A172 (cell line): ENCODE measurements at places on chromosomes 11 and 22. TPM values are rescaled to one million over a fixed set of nuclear protein-coding genes. Genes with fewer than 3 reads are reported as not detected.

GRCh38 chr22:31227186-31227585 is 15.1 kb downstream of the LIMK2 start:
- no peak for DNase-seq

DNA sequence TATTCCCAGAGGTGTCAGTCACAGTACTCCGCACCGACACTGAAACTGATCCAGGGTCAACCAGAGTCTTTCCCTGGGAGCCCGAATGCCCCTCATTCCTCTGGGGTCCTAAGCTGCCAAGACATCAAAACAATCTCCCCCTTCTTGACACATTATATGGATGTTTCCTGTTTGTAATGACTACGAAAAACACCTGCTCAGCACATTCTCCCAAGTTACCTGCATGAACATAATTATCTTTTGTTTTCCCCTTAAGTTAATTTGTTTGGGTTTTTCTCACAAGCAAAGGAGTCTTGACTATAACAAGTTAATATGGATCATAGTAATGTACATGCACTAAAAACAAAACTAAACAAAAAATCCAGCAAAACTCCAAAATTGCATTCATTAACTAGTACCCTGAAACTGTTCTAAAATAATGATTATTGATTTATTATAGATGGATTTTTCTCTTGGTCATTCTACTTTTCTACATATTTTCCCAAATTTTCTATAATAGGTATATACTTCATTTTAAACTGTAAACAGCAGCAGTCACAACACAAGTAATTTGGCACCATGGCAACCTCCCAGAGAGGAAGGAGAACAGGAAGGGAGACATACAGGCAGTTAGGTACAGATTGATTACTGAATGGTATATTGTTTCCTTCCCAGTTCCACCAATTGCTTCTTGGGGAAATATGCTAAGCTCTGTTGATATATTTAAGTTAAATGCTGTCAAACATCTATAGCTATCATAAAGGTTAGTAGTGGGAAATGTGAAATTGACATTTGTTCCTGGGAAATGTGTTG is 631.5 kb downstream of the METTL15 start:
- no peak for DNase-seq

GRCh38 chr22:48393041-48393370 is 1434.7 kb downstream of the BRD1 start:
- peak; percentile 1 for DNase-seq

DNA sequence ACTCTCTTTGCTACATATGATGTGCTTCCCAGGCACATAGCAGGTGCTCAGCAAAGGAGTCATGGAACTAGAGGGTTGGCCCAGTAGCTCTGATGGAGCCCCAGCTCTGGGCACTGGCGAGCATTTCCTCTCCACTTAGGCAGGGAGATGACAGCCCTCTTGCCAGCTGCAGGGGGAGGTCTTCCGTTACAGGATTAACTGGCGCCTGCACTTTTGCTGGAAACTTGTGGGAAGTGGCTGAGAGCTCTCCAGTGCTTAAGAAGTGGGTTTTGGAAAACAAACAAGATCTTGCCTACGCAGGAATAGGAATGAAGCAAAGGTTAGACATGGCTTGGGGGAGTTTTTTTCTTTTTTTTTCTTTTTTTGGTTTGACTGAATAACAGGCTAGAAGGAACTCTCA is 75.5 kb downstream of the MICAL2 start:
- peak; percentile 92 for DNase-seq

- DNase-seq = no peak
Measured at GRCh38 chr11:11284481-11284880, 68.6 kb downstream of the CSNK2A3 start.

DNA sequence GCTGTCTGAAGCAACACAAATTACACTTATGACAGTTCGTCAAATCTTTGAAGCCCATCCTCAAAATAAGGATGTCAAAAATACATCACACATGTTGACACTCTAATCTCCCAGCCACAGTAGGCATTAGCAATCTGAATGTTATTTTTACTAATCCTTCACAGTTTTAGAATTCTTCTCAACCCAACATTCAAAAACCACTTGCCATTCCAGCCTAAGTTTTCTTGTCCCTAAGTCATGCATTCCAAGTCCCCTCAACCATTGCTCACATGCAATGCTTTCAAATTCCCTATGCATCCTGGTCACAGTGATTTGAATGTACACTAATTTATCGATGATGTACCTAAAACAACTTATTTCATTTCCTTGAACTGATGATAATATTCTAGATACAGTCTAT is 7.5 kb downstream of the BDNF start:
- no peak for DNase-seq

GRCh38 chr22:50683086-50683993 is 10.7 kb downstream of the SHANK3 start:
- DNase-seq = no peak

- DNase-seq = peak; percentile 38
Measured at GRCh38 chr22:19085233-19085718, 36.9 kb downstream of the DGCR2 start.

- DNase-seq = no peak
Measured at GRCh38 chr11:58575377-58576020, at the start of gene LPXN. LPXN (minus strand) TSS chr11:58575856; CDS start chr11:58575772, 84 bp downstream.

DNA sequence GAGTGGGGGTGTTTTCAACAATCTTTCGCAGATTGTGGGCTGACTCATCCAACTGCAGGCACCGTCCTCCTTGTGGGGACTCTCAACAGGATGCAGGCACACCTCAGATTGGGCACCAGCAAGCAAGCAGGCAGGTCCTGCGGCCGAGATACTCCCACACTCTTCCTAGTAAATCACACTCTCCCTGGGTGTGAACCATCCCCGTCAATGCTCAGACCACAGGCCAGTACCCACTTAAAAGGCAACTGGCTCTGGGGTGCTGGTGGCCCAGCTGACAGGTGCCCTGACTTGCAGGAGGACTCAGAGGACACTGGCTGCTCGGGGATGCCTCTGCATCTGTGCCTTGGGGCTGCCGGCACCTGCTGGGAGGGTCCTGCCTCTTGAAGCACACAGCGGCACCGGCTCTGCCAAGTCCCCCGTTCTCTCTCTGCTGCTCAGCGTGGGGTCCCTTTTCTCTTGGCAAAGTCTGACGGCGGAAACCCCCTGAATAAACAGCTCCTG is 282.5 kb downstream of the CTTN start:
- DNase-seq = peak; percentile 55

- DNase-seq = no peak
Measured at GRCh38 chr11:16867097-16867496, 128.7 kb downstream of the C11orf58 start.

GRCh38 chr11:75424396-75424795 is 8.6 kb downstream of the KLHL35 start:
- no peak for DNase-seq

- DNase-seq = no peak
Measured at GRCh38 chr22:31944700-31945442, 536 bp downstream of the YWHAH start.

DNA sequence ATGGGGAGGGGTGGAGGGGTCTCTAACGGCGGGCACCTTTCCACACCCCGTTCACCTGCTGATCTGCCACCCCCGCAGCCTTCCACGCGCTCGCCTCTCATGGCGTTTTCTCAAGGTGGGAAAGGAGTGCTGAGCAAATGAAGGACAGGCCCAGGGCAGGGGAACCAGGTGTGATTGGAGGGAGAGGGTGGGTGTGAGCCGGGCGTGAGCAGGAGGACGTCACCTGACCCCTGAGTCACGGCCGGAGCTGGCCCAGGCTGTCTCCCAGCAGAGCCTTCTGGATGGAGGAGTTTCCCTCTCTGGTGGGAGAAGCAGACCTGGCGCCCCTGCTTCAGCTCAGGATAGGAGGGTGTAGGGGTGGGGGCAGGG is 14.0 kb upstream of the ARHGAP8 start:
- peak; percentile 13 for DNase-seq

- DNase-seq = peak; percentile 63
Measured at GRCh38 chr11:86802601-86803051, 2.3 kb downstream of the PRSS23 start.

DNA sequence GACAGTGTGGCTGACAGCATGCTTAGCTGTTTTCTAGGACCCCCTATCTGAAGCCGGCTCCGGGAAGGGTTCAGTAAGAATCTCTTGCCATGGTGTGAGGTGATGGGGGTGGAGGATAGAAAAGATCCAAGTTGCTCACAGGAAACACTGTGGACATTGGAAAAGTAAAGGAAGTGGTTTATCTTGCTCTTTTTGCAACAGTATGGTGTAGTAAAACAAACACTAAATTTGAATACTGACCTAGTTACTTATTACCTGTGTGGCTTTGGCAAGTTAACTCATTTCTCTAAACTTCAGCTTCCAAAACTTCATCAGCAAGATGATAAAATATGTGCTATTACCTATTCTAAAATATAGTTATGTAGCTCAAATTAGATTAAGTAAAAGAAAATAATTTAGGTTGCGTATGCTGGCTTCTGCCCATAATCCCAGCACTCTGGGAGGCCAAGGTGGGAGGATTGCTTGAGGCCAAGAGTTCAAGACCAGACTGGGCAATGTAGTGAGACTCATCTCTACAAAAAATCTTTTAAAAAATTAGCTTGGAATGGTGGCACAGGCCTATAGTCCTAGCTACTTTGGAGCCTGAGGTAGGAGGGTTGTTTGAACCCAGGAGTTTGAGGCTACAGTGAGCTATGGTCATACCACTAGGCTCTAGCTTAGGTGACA is 51.6 kb upstream of the APOA1 start:
- DNase-seq = no peak

- no peak for DNase-seq
Measured at GRCh38 chr11:23398052-23398451, 537.8 kb upstream of the CCDC179 start.

- DNase-seq = no peak
Measured at GRCh38 chr22:20392983-20393704, 807 bp upstream of the ZNF74 start.

The PTPRCAP gene
- total RNA-seq = 1.5 and 2.3 TPM in 2 replicates

The PTPRJ gene
- total RNA-seq = 15.2 and 15.8 TPM in 2 replicates

The VPREB3 gene
- not detected in 2 replicates for total RNA-seq

The GAS2 gene
- 0.12 and 0.22 TPM in 2 replicates for total RNA-seq

The FJX1 gene
- total RNA-seq = 38.3 and 53.4 TPM in 2 replicates

The ACRV1 gene
- not detected in 2 replicates for total RNA-seq
